ENCODE measurements at places on chromosomes 16 and 17. TPM values are rescaled to one million over a fixed set of nuclear protein-coding genes. Genes with fewer than 3 reads are reported as not detected.
A peak's percentile ranks its signal among the peaks of the same experiment; 100 is the strongest.

Gene MRTFB
- 52.3 TPM for total RNA-seq

Gene KCNH6
- total RNA-seq, result 0.08 TPM

Gene ZSCAN10
- total RNA-seq, result not detected

Gene TBC1D26
- 1.0 TPM for total RNA-seq

DNA sequence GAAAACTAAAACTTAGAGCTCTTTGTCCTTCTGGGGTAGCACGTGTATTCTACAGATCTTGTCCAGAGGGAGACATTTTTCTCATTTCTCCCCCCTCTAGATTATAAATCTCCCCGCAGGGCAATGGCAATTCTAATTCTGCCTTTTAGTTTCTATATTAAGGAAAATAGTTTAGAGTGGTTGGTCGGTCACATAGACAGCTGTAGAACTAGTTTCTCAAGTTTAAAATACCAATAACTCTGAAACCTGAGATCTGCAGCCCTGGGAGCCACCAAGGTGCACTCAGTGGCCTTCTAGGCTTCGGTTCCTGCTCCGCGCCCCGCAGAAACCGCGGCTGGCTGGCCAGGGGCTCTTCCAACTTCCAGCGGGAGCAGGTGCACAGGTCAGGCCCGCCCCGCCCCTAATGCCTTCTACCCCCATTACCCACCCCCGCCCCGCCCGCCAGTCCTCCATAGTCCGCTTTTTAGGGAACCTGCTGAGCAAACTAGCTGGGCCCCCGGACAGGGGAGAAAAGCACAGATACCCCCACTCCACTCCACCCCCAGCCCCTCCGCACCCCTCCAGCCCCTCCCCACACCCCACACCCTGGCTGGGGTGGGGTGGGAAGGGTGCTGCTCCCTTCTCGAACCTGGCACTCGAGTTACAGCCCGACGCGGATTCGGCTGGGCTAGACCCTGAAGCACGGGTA, 431 bp downstream of the SLFN11 start:
- DNase-seq, result no peak

- DNase-seq, result peak; percentile 88
Measured at GRCh38 chr17:3754458-3755334, 31.0 kb downstream of the HASPIN start.

- no peak for DNase-seq
Measured at GRCh38 chr16:25693631-25694030, 1.9 kb downstream of the HS3ST4 start.
